LNCaP clone FGC (cell line): ENCODE measurements at places on chromosomes 2 and 18.

- no peak for DNase-seq
These were observed 824 bp upstream of the VPS54 start for GRCh38 chr2:64019975-64020528.

DNA sequence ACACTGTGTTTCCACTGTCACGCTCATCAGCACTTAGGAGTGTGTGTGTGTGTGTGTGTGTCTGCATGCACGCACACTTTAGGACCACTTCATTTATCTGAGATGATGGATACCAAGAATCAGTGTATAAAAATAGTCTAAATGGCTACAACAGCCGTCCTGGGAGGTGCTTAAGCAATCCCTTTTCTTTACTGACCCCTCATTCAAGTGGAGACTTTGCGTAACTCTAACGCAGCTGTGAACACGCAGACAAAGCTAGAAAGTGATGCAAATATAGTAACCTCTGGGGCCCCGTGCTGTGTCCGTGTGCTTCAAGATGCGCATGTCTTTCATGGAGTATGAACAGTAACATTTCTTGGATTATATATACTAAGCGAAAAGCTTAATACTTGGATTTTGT is 40.4 kb upstream of the RBM44 start:
- no peak for DNase-seq

- no peak for DNase-seq
These were observed 306.0 kb downstream of the BCL11A start for GRCh38 chr2:60247471-60247870.

DNA sequence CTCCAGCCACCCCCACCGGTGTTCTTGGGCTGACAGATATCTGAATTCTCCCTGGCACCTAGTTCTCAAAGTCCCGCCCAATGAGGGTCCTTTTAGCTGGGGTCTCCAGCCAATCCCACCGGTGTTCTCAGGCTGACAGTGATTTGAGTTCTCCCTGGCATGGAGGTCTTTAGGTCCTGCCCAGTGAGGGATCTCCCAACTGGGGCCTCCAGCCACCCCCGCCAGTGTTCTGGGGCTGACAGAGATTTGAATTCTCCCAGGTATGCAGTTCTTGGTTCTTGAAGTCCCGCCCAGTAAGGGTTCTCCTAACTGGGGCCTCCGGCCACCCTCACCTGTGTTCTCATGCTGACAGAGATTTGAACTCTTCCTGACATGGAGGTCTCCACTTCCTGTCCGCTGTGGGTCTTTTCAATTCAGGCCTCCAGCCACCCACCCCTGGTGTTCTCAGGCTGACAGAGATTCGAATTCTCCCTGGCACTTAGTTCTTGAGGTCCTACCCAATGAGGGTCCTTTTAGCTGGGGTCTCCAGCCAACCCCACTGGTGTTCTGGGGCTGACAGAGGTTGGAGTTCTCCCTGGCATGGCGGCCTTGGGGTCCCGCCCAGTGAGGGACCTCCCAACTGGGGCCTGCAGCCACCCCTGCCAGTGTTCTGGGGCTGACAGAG is 154.6 kb downstream of the ANKRD36 start:
- no peak for DNase-seq

DNA sequence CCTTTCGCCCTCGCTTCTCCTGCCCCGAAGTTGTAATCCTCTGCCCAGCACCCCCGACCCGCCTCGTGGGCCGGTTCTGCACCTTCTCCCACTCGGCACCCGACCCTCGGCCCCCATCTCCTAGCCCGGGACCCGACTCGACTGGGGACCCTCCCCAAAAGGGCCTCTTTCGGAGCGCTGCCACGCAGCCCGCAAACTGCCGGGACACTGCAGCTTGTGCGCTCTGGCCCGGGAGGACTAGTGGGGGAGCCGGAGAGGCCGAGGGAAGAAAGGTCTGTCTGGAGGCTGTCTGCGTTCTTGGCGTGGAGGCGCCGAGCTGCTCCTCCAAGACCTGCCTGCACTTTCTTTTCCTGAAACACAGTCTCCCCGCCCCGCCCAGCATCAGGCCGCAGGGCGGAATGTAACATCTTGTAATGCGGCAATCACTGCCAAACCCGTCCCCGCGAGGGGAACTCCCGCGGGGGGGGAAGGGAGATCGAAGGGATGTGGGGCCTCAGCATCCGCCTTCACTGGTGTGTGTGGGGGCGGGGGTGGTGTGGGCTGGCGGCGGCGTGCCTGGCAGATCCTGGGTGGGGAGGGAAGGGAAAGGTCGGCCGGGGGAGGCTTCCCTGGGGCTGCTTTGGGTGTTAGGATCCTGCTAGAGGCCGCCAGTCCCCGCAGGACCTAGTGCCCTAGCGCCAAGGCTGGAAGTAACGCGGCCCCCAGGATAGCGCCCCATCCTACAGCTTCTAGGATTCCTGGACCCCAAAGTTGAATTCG is 7.4 kb downstream of the DLX2 start:
- no peak for DNase-seq

GRCh38 chr18:57906852-57907251 is 103.7 kb upstream of the ATP8B1 start:
- no peak for DNase-seq

- DNase-seq: no peak
These were observed 16.2 kb downstream of the ACTG2 start for GRCh38 chr2:73908689-73909652.

- no peak for DNase-seq
These were observed 2.3 kb upstream of the GLI2 start for GRCh38 chr2:120733238-120733932.

DNA sequence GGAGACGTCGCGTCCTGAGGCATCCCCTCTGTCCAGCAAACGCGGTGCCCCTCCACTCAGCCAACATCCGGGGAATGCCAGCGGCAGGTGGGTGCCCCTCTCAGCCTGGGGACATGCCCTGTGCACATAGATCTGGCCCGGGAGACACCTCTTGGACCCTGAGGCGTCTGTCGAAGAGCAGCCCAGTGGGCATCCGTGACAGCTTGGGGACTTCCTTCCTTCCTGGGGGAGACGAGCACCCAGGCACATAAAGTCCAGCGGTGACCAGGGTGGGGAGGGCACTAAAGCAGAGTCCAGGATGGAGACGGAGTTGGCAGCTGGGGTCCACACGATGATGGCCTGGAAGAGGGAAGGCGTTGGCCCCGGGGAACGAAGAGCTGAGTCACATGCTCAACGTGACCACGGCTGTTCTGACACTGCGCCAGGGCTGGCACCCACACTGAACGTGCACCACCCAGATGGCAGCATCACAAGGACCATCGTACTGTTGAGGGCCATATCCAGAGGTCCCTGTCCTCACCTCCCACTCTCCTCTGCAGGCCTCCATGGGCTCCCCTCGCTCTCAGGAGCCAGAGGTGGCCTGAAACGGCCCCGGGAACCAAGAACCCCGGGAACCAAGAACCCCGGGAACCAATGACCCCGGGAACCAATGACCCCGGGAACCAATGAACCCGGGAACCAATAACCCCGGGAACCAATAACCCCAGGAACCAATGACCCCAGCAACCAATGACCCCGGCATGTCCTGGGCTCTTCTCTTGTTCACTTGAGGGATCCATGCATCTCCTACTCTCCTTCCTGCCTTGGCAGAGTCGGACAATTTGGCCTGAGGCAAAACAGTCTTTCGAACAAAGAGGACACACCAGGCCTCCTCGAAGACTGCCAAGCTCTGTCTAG is 22.6 kb downstream of the HDAC4 start:
- DNase-seq: no peak

- DNase-seq: no peak
These were observed 266.1 kb upstream of the HDAC4 start for GRCh38 chr2:239666855-239667376.

DNA sequence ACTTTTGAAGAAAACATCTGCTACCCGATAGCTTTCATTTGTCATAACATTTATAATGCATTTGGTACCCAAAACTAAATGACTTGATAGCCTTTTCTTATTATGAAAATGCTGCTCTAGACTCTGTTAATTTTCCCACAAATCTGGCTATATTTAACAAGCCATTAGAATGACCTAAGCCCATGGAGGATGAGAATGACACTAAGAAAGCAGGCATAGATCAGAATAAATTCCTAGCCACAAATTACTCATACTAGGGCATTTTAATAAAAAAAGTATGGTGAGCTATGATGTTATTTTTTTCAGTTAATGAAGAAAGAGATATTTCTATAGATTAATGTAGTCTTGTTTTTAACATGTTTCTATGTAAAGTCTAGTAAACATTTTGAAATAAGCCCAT is 1728.3 kb downstream of the SUCLG1 start:
- no peak for DNase-seq

DNA sequence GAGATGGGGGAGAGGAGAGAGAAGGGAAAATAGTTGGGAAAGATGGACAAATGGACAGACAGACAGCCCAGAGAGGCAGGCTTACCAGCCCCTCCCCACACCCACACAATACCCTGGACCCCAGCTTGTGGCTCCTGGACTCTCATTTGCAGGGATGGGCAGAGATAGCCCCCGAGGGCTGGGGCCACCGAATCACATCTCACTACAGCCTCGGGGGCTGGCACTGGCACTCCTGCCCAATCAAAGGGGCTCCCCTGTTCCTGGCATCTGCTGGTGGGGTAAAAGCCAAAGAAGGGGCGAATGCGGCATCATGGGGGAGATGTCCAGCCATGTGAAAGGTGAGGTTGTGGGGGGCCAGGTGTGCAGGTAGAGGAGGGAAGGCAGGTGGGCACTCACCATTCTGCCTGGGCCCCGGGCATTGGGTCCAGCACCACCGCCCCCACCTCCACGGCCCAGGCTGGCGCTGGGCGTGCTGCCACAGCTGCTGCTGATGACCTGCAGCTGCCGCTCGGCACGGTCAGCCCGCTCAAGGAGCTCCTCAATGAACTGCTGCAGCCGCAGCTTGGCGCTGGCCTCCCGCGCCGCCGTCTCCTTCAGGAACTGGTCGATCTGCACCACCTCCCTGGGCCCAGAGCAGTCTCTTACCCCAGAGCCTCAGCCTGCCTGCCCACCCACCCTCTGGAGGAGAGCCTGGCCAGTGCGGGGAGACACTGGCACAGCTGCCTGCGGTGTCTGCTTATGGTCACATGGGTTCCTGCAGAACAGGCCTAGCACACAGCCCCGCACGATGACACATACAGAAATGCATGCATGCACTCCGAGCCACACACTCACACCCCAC is 18.0 kb downstream of the FBXO41 start:
- DNase-seq: no peak

- no peak for DNase-seq
These were observed 17.2 kb upstream of the GYPC start for GRCh38 chr2:126638746-126639145.

- DNase-seq: peak; percentile 26
These were observed 205.8 kb downstream of the SPAG16 start for GRCh38 chr2:213490087-213490486.

DNA sequence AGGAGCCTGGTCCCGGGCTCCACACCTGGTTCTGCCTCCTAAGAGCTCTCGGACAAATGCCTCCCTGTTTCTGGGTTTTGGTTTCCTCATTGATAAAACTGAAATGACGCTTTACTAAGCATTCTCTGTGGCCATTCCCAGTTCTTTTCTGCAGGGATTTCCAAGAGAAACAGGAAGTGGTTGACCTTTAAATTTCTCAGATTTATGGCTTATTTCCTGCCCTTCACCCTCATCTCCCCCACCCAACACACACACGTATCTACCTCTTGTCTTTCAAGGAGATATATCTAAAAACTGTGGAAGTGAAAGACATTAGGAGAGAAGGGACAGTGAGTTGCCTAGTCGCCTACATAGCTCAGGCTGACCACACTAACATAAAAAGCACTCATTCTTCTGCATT is 53.0 kb downstream of the PIEZO2 start:
- no peak for DNase-seq

- no peak for DNase-seq
These were observed 22.9 kb upstream of the STAM2 start for GRCh38 chr2:152198499-152198898.
